Keratinocyte (primary cell): ENCODE measurements at places on chromosomes 11 and 22. TPM values are rescaled to one million over a fixed set of nuclear protein-coding genes. Genes with fewer than 3 reads are reported as not detected.

The TSG101 gene
- 113 to 148 TPM (median 130 TPM) in 3 replicates for polyA plus RNA-seq

The FBLN1 gene
- 9.7 to 24.4 TPM (median 13.7 TPM) in 3 replicates for polyA plus RNA-seq

The SOX10 gene
- polyA plus RNA-seq, result not detected in 3 replicates

The MS4A6E gene
- polyA plus RNA-seq, result not detected in 3 replicates

The SCN4B gene
- 6.3 to 10.8 TPM (median 7.7 TPM) in 3 replicates for polyA plus RNA-seq

The NCR3LG1 gene
- polyA plus RNA-seq, result 3.2 to 3.9 TPM (median 3.5 TPM) in 3 replicates

The PGR gene
- not detected in 3 replicates for polyA plus RNA-seq

The OOSP4A gene
- polyA plus RNA-seq, result not detected in 3 replicates

DNA sequence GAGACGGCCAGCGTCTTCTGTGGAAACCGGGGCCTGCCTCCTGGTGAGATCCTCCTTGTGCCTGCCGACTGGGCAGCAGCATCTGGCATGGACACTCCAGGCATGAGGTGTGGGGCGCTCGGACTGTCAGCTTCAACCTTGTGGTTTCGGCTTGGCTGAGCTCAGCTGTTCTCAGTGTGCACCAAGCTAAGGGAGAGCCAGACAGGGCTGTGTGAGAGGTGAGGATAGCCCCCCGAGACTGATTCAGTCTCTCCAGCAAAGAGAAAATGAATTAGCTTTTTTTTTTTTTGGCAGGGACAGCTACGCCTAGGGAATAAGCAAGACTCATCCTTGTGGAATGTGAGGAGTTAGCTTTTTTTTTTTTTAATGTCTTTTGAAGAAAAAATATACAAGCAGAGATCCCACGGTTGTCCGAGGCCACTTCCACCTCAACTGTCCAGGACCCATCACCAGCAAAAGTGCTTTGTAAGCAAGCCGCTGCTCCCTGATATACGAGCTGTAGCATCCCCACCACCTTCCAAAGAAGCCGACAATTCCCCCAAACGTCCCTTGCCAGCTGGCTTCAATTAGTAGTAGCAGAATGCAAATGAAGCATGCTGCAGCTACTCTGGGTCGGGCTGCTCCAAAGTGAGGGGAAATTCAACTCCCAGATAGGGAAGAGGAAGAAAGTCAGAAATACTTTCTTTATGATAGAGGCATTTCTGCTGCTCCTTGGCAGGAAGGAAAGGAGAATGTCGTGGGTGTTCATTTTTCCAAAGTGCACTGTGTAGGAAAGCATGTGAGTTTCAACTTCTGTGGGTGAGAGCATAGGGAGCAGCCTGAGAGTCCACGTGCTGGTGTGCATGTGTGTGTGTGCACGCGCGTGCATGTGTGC is 9.7 kb upstream of the THY1 start:
- DNase-seq, result no peak

DNA sequence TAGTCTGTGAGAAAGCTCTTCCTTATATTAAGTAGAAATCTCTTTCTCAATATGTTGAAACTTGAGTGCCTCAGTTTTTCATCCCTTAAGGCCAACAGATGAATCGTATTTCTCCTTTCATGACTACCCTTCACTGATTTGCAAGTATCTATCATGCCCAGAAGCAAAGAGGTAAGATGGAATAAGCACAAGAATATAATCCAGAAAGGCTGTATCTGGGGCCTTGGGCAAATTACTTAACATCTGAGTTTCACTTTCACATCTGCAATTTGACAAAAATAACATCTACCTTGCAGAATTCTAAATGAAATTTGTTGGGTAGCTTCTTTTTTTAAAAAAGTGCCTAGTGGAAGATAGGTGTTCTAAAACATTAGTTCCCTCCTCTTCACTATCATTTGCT is 552.4 kb upstream of the ANO5 start:
- no peak for DNase-seq

DNA sequence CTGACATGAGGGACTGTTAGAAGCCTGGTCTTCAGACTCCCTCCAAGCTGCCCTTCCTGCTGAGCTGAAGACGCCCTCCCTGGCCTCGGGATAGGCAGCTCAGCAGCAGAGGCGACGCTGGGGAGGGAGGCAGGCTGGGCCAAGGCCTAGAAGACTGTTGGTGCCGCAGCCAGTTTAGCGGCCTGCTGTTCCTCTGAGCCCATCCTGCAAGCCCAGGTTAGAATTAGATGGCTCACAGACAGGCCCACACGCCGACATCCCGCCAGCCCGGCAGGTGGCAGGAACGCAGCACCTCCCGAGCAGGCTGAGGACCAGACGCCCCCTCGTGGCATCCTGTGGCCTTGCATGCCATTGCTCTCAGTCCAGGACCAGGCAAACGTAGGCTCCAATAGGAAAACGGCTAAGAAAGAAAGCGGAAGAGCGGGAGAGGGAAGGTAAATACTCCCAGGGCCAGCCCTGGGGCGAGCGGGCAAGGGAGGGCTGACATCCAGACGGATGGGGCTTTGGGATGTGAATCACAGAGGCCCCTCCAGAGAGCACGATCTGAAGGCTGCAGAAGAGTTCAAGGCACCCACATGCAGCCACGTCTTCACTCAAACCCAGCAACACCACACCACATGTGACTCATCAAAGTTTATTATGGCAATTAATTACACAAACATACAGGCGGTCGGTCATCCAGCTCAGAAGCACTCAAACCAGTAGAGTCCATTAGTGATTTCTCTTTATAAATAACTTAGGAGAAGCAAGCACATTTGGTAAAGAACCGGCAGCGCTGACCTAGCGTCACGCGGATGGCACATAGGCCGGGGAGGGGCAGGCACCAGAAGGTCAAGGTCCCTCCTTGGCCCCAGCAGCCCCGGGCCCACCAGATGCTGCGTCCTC is 27.6 kb downstream of the CD5 start:
- peak; percentile 33 for DNase-seq

GRCh38 chr11:33234397-33235190 is 22.6 kb upstream of the HIPK3 start:
- DNase-seq, result no peak

- DNase-seq, result no peak
Observed at GRCh38 chr11:123148965-123149364, 46.1 kb downstream of the CLMP start.

DNA sequence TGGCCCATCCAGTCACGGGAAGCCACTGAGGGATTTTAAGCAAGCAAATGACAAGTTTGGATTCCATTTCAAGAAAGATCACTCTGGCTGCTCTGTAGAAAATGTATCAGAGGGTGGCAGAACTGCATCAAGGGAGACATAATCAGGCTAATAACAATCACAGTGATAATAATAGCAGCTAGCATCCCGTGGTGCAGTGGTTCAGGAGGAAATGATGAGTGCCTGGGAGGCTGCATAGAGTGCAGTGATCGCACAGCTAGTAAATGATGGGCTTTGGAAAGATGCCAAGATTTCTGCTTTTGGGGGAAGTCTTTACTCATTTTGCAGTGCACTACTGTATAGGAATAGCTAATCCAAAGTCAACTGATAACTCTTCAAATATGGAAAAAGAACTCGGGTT is 35.8 kb downstream of the TNRC6B start:
- no peak for DNase-seq

GRCh38 chr11:117919781-117920221 is 9.4 kb downstream of the TMPRSS13 start:
- no peak for DNase-seq

DNA sequence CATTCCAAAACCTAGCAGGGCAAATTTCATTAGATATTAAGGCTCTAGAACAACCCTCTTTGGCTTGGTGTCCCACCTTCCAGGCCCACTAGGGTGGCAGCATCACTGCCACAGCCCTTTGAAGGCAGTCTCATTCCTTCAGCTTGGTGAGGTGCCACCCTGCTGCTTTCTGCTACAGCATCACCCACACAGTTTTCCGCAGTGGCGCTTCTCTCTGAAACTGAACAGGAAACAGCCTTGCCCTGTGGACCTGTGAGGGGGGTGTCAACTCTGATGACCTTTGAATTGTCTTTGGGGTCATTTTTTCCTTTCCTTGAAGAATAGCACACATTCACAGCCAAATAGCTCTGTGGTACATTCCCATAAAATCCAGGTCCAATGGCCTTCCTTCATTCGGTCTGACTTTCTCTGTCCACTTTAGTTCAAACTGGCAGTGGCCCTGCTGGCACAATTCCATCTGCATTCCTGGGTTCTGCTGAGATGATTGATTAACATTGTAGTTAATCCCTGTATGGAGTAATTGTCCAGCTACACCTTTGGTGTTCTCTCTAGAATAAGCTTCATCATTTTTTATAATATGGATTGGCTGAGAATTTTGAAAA is 251.9 kb upstream of the FAT3 start:
- no peak for DNase-seq

- DNase-seq, result no peak
Observed at GRCh38 chr11:57123590-57123989, 58.2 kb upstream of the LRRC55 start.

DNA sequence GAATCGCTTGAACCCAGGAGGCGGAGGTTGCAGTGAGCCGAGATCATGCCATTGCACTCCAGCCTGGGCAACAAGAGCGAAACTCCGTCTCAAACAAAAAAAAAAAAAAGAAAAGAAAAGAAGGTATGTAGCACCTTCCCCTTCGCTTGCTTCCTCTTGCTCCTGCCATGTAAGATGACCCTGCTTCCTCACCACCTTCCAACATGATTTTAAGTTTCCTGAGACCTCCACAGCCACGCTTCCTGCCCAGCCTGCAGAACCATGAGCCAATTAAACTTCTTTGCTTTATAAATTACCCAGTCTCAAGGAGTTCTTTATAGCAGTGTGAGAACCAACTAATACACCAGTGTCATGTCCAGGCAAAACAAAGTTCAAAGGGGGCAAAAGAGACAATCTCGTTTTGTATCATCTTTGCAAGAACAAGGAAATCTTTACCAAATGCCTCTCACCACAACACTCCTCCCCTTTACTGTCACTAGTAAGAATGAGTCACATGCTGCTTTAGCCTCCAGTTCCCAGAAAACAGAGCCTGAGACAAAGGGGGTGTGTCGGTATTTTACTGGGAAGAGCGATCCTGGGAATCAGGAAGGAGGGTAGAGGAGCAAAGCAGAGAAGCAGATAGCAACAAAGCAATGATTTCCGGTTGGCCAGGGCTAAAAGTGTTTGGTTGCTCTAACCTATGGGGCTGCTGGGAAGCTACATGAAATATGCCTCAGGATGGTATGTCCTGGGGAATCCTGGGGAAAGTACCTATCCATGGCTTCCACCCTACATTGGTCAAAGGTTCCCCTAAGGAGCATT is 10.5 kb upstream of the MCHR1 start:
- DNase-seq, result no peak

GRCh38 chr11:93196816-93197379 is 893 bp downstream of the SLC36A4 start:
- DNase-seq, result no peak
